ENCODE measurements at places on chromosomes 6 and 20.

DNA sequence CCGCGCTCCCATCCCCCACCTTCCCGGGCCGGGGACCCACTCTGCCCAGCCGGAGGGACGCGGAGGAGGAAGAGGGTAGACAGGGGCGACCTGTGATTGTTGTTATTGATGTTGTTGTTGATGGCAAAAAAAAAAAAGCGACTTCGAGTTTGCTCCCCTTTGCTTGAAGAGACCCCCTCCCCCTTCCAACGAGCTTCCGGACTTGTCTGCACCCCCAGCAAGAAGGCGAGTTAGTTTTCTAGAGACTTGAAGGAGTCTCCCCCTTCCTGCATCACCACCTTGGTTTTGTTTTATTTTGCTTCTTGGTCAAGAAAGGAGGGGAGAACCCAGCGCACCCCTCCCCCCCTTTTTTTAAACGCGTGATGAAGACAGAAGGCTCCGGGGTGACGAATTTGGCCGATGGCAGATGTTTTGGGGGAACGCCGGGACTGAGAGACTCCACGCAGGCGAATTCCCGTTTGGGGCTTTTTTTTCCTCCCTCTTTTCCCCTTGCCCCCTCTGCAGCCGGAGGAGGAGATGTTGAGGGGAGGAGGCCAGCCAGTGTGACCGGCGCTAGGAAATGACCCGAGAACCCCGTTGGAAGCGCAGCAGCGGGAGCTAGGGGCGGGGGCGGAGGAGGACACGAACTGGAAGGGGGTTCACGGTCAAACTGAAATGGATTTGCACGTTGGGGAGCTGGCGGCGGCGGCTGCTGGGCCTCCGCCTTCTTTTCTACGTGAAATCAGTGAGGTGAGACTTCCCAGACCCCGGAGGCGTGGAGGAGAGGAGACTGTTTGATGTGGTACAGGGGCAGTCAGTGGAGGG is 2.8 kb downstream of the SOX4 start:
- DNase-seq: peak; percentile 39

GRCh38 chr20:33099843-33100538 is 20.5 kb downstream of the BPIFB4 start:
- no peak for DNase-seq

DNA sequence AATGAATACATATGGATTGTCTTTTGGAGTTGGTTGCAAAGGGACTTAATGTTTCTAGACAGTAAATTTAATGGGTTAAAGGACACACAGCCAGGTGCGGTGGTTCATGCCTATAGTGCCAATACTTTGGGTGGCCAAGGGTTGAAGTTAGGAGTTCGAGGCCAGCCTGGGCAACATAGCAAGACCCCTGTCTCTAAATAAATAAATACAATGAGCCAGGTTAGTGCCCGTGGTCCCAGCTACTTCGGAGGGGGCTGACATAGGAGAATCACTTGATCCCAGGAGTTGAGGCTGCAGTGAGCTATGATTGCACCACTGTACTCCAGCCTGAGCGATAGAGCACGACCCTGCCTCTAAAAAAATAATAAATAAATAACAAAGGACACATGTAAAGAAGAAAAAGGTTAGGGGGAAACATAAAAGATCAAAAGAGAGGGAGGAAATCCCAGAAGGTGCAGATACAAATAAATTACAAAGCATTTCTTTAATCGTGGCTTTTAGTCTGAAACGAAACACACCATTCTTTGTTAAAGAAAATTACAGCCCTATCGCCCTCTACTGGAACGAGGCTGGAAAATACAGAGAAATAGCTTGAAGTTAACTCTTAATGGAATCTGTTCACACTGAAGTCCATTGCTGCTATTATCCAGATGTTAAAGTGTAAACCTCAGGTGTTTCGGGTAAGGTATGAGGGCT is 42.6 kb upstream of the SCML4 start:
- peak; percentile 15 for DNase-seq

DNA sequence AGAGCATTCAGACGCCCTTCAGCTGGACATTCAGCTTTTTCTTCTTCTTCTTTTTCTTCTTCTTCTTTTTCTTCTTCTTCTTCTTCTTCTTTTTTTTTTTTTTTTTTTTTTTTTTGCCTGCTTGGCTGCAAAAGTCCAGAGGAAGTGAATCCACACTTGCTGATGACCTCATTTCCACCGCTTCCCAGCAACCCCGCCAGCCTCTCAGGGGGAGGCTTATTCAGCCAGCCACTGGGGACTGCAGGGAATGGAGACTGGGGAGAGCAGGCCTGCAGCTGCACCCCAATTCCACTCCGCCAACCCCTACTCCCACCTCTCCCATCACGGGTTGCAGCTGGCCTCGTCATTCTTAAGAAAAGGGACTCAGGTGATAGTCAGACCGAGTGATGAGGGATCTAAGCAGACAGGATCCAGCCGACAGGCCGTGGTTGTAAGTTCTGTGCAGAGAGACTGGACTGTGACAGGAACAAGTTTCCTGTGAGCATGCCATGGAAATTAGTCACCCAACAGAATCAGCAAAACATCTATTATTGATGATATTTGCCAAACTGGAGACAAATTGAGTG is 59.0 kb upstream of the QKI start:
- no peak for DNase-seq

- DNase-seq: peak; percentile 51
Observed at GRCh38 chr6:156791320-156791850, 14.2 kb downstream of the ARID1B start.

- DNase-seq: no peak
Observed at GRCh38 chr6:155645325-155645724, 189.7 kb upstream of the NOX3 start.

DNA sequence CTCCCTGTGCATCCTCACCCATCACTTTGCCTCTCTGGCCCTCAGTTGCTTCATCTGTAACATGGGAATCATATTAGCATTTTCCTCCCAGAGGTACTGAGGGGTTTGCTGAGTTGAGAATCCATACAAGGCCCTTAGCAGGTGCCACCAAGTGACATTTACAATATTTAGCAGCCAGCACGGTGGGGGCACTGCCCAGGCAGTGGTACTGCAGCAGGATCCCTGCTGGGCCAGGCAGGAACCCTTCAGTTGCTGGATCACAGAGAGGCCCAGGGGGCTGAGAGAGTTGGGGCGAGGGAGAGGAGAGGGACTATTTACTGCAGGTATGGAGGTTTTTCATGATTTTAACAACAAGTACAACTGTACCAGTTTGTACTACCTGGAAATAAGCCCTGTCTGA is 65.9 kb downstream of the CDH22 start:
- DNase-seq: no peak

DNA sequence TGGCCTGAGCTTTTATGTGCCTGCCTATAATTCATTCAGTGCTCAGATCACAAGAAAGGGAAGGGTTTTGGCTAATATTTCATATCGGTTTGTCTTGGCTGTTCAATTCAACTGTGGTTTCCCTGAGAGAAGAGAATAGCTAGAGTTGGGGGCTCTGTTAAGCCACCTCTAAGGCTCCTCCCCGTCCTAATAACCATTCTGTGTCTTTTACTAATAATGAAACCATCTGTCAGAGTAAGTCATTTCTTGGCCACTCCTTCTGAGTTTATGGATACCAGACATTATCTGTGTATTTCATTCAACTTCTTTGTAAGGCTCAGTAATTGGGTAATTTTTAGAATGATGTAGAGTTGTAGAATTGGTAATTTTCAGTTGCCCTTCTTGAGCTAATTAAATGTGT is 5.2 kb downstream of the STX11 start:
- no peak for DNase-seq

GRCh38 chr6:36142971-36143838 is 12.9 kb downstream of the MAPK13 start:
- DNase-seq: no peak

- no peak for DNase-seq
Observed at GRCh38 chr6:20681243-20681684, 147.0 kb downstream of the CDKAL1 start.
